ENCODE measurements at places on chromosomes 5 and 9.

DNA sequence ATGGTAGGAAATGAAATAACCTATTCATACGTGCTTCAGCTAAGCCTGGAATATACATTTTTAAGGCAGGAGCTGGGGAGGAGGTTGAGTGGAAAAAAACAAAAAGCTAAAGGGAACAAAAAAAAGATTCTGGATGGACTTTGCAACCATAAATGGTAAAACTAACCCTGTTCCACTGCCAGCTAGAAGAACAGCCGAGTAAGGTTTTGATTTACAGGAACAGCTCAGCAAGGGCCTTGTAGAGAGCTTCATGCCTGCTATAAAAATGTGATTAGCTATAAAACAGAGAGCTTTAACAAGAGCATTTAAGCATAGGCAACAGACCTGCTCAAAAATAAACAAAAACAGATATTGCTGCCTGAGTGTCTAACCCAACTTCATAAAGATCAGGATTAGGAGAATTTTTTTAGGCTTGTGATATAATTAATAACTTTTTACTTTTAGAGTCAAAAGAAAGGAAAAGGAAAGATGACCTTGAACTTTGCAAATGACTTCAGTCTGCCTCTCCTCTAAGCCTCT lies 194.8 kb downstream of the FBXL7 start:
- no peak for DNase-seq

- no peak for DNase-seq
Observed at GRCh38 chr5:14996997-14997396, 125.4 kb upstream of the ANKH start.

- DNase-seq = no peak
Observed at GRCh38 chr5:32197032-32197431, 22.9 kb upstream of the GOLPH3 start.

DNA sequence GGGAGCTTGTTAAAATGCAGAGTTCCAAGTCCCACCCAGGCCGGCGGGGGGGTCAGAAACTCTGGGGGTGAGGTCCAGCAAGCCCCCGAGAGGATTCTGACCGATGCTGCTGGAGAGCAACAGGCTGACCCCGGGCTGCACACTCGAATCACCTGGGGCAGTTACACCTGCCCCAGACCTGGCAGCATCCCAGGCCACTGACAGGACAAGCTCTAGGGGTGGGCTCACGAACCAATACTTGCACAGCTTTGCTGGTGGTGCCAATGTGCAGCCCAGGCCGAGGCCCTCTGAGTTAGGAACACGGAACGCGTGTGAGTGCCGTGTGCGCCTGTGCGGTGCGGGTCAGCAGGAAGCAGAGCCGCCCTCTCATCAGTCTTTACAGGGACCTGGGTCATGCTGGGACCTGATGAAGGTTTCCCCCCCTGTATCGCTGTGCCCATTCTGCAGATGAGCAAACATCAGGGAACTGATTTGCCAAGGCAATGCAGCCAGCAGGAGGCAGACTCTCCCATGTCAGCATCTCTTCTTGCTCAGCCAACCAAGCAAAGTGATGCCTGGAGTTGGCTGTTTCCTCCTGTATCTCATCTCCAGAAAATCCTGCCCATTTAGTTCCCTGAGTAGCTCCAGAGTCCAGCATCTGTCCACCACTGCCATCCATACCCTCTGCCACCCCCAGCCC lies 16.3 kb downstream of the FAM163B start:
- DNase-seq = no peak

GRCh38 chr9:19423163-19423562 lies 14.4 kb downstream of the ACER2 start:
- DNase-seq = no peak

DNA sequence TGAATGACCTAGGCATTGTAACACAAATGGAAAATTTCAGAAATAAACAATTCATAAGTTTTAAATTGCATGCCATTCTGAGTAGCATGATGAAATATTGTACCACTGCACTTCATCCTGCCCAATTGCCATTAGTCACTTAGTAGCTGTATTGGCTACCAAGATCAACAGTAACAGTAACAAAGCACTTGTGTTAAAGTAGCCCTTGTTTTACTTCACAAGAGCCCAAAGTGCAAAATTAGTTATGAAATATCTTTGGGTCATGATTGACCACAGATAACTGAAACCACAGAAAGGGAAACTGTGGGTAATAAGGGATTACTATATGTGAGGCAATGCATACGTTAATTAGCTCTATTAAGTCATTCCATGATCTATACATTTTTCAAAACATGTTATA lies 33.3 kb upstream of the RORB start:
- no peak for DNase-seq

- no peak for DNase-seq
Observed at GRCh38 chr5:132832612-132833011, 2.2 kb upstream of the SHROOM1 start.

GRCh38 chr5:95670568-95670967 lies 12.2 kb downstream of the SPATA9 start:
- DNase-seq = no peak

- no peak for DNase-seq
Observed at GRCh38 chr5:78362220-78362619, 1.8 kb downstream of the SCAMP1 start.

- no peak for DNase-seq
Observed at GRCh38 chr5:102523541-102524175, 24.9 kb upstream of the SLCO6A1 start.

- DNase-seq = no peak
Observed at GRCh38 chr5:141672841-141673813, 8.9 kb downstream of the ARAP3 start.

DNA sequence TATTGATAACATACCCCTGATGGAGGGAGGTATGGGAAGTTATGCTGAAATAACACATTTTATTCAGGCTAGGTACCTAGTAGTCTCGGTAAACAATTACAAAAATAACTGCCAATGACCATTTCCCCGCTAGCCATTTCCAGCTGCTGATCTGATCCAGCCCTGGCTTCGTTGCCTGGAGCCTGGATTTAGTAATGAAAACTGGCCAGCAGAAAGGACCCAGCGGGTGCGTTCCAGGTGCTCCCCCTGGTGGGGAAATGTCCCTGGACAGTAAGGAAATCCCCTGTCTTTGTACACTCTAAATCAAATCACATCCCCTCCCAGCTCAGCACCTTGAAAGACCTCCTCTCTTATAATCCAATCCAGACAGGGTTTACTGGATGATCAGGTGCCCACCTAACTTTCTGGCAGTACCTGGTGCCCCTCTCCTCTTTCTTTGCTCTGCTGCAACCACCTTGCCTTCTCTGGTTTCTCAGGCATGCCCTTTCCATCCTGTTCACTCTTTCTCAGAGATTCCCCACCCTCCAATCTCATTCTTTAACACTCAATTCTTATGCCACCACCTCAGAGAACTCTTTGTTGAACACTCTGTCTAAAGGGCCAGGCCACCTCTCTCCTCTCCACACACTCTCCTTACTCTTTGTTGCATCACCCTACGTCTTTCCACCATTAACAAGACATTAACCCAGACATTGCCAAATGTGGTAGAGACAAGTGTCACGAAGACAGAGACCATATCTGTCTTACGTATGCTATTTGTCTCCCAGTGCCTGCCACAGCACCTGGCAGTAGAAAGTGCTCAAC lies 50.1 kb upstream of the SMAD5 start:
- no peak for DNase-seq

GRCh38 chr9:130651752-130652151 lies 12.6 kb upstream of the PRDM12 start:
- DNase-seq = no peak

- DNase-seq = peak; percentile 99
Observed at GRCh38 chr5:113166852-113167366, 190.3 kb downstream of the DCP2 start.

DNA sequence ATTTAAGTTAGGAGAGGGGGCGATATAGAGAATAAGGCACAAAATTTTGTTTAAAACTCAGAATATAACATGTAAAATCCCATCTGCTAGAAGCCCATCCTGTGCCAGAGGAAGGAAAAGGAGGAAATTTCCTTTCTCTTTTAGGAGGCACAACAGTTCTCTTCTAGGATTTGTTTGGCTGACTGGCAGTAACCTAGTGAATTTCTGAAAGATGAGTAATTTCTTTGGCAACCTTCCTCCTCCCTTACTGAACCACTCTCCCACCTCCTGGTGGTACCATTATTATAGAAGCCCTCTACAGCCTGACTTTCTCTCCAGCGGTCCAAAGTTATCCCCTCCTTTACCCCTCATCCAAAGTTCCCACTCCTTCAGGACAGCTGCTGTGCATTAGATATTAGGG lies 18.3 kb downstream of the MOCS2 start:
- DNase-seq = no peak

- no peak for DNase-seq
Observed at GRCh38 chr5:66246608-66247007, 102.5 kb downstream of the SREK1 start.

GRCh38 chr5:93715327-93715726 lies 26.1 kb downstream of the POU5F2 start:
- no peak for DNase-seq

DNA sequence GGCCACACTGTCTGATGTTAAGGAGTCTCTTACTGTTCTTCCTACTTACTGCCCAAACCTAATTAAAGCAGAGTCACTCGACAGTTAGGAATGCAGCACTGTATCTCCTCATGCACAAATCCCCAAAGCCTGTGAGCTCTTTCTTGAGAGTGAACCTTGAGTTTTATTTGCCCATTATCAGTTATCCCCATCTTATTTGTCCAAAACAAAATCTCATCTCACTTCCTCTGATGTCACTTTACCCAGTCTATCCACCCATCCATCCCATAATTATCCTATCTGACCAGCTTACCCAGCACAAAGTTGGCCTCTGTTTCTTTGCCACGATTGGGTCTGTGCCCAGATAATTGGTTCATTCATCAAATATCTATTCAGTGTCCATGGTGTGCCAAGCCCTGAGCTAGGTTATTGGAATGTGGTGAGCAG lies 250.8 kb downstream of the SLIT3 start:
- no peak for DNase-seq

- no peak for DNase-seq
Observed at GRCh38 chr9:82891321-82891720, 171.6 kb downstream of the RASEF start.

DNA sequence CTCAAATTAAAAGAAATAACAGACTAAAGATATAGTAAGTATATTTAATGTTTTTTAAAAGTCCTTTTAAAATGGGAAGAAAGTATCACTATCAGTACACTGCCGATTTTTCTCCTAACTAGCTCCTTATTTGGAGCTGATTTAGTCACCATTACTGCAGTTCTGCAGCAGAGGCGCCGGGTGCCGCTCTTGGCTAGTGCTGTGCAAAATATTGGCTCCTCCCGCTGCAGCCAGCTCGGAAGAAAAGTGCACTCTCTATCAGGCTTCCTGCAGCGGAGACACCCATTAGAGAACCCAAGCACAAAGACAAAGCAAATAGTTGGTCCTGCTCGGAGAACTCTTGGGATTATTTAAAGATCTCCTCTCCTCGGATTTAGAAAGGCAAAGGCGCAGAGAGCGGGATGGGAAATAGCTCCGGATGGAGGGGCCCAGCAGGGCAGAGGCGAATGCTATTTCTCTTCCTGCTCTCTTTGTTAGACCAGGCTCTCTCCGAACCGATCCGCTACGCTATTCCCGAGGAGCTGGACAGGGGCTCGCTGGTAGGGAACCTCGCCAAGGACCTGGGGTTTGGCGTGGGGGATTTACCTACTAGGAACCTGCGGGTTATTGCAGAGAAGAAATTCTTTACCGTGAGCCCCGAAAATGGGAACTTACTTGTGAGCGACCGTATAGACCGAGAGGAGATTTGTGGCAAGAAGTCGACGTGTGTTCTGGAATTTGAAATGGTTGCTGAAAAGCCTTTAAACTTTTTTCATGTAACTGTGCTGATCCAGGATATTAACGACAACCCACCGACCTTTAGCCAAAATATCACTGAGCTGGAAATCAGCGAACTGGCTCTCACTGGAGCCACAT lies at the start of gene PCDHGB3:
Gene PCDHGB3, plus strand, starts transcription at position 249 of the 855 bp plus-strand sequence. Its CDS starts 153 bp downstream, at position 402.
- no peak for DNase-seq

GRCh38 chr9:127390563-127390962 lies 6.4 kb upstream of the SLC2A8 start:
- DNase-seq = peak; percentile 82

DNA sequence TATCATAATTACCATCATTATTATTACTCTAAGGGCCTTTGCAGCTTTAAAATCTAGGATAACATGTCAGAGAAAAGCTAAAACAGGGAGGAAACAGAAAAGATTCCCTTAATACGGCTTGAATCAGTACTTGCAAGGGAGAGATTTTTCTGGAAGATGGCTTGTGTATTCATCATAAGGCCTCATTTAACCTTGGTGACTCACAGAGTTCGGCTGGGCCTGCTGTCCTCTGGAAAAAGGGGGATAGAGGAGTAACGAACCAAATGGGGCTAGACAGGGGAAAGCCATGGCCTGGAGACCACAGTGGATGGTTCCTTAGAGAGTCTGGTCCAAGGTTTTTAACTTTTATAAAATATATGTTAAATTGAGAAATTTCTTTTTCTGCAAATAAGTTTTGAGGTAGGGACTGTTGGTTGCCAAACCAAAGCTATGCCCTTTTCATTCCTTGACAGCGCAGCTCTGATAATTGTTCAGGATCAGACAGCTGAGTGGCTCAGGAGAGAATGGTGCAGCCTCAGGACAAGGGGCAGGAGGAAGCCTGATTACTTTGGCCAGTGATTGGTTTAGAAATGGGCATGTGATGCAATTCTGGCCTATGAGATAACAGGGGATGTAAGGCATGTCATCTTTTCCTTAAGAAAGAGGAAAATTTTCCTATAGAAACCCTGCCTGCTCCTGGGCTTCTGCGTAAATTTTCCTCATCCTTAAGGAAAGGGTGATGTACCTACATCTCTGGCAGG lies 25.6 kb upstream of the GSN start:
- DNase-seq = no peak

DNA sequence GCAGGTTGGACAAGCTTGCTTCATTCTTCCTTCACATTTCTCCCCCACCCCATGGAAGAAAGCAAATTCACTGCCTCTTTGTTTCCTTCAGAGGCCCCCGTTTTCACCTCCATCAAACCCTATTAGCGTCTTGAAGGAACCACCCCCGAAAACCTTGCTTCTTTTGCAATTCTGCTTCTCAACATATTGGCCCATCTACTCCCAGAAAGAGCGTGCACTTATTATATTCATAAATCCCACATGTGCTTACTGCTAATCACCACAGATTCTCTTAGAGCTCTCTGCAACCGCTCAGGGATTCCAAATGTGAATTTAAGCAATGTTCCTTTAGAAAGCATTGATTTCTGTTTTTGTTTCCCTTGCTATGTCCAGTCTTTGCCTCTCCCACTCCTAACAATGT lies 1.1 kb downstream of the F2RL2 start:
- no peak for DNase-seq

DNA sequence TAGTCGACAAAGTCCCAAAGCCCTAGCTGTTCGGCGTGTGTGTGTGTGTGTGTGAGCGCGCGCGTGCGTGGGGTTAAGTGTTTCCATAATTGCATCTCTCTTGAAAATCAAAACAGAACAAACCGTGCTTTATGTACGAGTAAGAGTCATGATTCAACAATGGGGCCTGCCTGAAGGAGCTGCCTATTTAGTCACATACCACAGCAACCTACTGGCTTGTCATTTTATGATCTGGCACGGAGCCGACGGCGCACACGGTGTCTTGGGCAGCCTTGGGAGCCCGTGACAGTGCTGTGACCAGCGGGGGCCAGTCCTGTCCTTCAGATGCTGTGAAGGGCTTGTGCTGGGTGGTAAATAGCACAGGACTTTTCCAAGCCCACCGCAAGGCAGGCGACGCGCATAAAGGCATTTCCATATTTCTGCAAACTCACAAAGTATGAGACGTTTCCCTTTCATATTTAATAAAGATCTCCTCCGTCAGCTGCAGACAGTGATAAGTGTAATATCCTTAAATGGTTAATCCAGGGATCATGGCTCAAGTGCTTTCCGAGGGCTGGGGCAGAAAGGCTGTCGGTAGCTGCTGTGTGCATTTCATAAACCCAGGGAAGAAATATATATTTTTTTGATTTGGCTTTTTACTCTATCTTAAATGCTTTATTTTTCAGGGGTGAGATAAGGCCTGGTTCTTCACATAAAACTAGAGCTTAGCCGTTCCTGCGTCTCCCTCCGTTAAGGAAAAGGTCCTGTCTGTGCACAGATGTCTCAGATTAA lies 270.2 kb upstream of the IRX1 start:
- no peak for DNase-seq
